ENCODE measurements at places on chromosomes 12 and 14.

DNA sequence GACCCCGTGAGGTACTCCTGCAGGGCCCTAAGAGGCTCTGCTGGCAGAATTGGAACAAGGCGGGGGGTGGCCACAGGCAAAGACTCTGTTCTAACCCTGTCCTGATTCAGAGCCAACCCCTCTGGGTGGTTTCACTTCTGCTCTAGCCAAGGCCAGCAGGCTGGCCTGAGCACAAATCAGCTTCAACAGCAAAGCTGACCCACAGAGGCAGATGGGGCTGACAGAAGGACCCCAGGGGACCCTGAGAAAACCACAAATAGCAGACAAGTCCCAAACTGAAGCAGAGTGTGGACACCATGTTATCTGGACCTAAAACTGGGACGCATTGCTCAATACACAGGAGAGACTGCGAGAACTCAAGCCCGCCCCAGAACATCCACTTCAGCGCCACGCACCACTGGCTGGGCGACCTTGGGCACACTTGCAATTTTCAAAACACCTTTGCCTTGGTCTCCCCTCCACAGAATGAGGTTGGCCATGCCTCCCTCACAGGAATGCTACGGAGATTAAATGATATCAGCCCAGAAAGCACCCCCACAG, 76.4 kb upstream of the DICER1 start:
- DNase-seq, result no peak

- no peak for DNase-seq
Observed at GRCh38 chr14:88225721-88226120, 97.3 kb downstream of the KCNK10 start.

DNA sequence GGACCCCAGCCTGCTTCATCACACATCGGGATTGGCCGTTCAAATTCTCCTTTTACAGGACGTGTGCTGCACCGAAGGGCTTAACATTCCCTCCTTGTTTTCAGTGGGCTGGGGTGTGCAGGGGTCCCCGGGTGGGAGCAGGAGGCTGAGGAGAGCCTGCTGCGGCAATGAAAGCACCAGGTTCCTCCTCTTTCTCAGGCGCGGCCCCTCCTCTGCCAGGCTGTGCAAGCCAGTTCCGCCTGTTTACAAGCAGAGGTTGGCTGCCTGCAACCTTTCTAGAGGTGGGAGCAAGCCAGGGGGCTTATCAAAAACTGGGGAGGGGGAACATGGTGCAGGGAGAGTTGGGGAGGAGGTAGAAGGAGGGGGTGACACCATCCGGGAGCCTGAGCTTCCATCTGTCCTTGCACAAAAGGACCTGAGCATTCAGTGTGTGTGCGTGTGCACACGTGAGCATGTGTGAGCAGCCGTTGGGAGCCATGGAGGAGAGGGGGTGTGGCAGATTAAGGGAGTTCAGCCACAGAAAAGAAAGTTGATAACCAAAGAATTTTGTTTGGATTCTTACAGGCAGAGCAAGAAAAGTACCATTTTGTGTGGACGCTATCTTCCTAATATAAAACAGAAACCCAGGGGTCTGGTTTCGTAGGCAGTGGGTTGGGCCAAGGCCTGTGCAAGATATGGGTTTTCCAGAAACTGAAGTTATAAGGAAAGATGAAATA, 108.8 kb upstream of the RFLNA start:
- DNase-seq, result no peak

DNA sequence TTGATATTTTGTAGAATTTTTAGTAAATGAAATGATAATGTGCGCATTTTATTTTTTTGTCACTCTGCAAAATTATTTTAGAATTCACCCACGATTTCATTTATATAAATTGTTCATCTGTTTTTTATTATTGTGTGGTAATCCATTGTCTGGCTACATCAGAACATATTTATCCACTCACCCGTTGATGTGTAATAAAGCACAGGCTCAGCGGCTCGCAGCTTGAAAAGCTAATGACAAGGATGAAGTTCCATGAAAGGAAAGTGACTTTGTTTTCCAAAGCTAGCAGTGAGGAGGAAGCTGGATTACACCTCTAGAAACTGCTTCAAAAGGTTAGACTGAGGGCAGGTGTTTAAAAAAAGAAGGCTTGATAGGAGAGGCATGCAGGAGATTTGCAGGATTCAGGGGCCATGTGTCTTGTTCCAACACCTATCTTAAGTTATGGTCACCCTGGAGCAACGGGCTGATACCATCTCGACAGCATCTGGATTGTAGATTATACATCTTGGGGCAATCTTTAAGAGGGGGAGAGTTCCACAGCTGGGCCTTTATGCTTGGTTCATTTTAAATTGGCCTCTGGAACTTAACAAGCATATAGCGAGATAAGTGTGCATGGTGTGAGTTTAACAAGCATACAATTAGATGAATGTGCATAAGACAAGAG, 194.1 kb downstream of the TMTC3 start:
- no peak for DNase-seq

DNA sequence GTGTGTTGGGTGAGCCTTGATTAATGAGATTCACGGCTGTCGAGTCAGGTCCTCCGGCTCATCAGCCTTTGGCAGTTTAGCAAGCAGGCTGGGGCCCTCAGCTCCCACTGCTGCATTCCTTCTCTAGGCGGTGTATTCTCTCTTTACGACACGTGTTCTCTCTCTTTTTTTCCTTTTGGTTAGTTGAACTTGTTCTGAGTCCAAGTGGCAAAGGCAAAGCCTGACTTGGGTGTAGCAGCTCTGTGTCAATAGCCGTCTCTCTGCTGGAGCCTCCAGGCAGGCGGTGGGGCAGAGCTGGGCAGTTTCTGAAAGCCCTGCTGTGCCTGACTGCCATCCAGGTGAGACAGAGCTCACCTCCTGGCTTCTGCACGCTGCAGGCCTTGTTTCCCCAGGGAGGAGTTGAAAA, 46.6 kb downstream of the SUSD6 start:
- DNase-seq, result no peak

DNA sequence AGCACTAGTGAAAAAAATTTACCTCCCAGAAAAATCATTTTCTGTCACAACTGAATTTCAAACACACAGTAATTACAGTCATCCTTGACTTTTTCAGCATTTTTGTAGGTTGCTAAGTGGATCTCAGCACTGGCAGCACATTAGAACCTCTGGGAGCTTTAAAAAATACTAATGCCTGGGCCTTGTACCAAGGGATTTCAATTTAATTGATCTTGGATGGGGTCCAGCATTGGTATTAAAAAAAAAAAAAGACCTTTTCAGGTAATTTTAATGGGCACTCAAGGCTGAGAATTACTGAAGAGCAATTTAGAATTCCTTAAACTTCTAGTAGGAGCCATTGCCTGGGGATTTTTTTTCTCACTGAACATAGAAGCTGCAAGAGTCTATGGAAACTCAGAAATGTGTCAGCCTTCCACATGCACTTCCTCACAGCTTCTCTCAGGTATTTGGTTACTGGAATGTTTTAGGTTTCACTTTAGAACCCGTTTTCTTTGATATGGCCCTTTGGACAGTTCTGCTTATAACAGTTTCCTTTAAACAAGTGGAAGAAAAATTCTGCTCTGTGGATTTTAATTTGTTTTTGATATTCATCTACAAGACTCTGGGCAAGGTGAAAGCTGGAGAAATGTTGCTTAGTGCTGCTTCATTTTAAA, 88.5 kb upstream of the DACT1 start:
- DNase-seq, result no peak

- peak; percentile 96 for DNase-seq
Observed at GRCh38 chr12:131949431-131950181, at the start of gene EP400. Gene EP400, plus strand, starts transcription at chr12:131949942. Its CDS starts 10,678 bp downstream, at chr12:131960620.

Data from endothelial cell (in vitro differentiated cells).